ENCODE measurements at places on chromosomes 11 and 22. TPM values are rescaled to one million over a fixed set of nuclear protein-coding genes. Genes with fewer than 3 reads are reported as not detected.

PLAAT5 gene
- polyA plus RNA-seq: 1.2 TPM

ZNF214 gene
- 0.46 TPM for polyA plus RNA-seq

GRCh38 chr22:21712751-21713427, 22.7 kb downstream of the YPEL1 start:
- no peak for DNase-seq

DNA sequence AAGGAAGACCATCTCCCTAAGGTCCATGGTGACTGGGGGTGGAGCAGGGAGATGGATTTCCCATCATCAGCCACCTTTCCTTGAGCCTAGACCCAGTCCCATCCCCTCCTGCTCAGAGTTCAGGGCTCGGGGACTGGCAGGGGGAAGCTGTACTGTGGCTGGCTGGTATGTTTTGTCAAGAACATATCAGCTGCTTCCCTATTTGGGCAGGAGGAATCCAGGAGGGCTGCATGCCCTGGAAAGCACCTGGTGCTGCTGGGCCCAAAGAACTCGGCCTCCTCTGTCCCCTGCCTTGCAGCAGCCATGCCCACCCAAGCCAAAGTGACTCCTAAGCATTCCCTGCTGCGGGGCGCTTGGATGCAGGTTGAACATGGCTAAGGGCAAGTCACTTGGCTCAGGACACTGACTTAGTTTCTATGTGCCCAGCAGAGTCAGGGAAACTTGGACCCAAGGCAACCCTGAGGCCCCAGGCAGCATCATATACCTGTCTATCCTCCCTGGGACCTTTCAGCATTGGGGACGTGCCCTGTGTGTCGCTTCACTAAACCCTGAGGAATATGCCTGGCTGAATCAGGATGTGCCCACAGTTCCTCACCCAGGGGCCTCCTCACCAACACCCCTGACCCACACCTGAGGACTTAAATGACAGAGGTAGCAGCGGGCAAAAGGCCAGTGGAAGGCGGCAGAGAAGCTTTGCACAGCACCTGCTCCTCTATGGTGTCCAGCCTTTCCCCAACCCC, 43.1 kb downstream of the BUD13 start:
- DNase-seq: no peak

DNA sequence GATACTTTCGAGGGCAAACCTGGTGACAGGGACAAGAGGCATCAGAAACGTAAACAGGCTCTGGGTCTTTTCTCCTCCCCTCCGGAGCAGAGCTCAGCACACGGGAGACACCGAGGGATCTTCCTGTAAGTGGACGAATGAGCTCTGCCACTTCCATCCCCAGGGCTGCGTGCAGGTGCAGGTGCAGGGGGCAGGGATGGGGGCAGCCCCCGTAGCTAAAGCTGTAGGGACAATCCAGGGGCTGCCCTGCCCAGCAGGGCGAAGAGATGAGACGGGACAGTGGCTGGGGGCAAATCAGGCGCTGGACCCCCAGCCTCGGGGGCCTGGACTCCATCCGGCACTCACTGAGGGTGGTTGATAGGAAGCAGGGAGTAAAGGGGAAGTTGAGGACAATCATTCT, 505.4 kb downstream of the BRD1 start:
- no peak for DNase-seq

DNA sequence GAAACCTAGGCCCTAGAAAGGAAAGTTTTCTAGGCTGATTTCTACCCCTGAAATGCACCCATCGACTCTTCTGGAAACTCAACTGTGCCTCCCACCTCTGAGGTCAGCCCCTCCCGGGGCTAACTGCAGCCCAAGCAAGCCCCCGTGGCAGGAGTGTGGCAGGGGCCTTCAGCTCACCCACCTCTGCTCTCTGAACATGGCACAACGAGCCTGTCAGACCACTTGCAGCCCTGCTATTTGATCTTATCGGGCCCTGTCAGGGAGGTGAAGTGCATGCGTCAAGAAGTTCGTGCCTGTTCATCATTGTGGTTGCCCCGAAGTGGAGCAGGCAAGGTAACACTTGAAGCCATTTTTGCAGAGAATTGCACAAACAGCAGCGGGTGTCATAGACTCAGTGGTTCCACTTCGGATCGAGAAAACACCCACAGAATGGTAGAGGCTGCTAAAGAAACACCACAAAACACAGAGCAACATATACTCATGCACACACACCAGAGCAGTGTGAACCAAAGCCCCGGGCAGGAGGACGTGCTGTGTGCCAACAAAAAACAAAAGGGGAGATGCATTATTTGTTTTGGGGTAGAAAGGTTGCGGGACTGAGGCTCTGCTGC, 262.7 kb downstream of the ETS1 start:
- DNase-seq: no peak

GRCh38 chr22:35842954-35843353, 125.3 kb downstream of the APOL5 start:
- DNase-seq: no peak

DNA sequence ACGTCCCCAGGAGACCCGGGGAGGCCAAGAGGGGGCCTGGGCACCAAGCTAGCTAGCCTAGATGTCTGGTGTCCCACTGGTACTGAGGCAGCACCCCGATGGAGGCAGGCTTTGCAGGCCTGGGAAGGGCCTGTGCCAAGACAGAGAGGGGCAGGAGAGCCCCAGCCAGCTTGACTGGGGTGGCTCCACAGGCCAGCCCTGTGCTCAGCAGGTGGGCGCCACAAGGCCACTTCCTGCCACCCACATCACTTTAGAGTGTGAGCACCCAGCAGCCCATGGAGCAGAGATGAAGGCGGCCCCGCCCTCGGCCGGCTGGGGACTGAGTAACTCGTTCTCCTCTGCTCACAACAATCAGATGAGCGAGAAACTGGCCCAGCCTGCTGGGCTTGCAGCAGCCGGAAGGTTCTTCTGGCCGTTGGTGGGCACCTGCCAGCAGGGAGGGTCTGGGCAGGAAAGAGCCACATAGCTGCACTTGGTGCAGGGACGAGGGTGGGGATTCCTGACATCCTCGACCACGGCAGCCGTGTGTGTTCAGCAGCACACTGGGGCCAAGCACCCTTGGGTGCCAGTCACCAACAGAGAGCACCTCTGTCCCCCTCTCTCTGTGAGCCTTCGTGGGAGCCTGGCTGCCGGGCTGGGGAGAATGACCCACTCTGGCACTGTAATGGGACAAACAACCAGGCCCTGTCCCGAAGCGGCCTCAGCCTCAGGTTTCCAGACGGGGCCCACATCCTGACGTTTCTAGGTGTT, 7.6 kb downstream of the OSBPL5 start:
- DNase-seq: peak; percentile 64

DNA sequence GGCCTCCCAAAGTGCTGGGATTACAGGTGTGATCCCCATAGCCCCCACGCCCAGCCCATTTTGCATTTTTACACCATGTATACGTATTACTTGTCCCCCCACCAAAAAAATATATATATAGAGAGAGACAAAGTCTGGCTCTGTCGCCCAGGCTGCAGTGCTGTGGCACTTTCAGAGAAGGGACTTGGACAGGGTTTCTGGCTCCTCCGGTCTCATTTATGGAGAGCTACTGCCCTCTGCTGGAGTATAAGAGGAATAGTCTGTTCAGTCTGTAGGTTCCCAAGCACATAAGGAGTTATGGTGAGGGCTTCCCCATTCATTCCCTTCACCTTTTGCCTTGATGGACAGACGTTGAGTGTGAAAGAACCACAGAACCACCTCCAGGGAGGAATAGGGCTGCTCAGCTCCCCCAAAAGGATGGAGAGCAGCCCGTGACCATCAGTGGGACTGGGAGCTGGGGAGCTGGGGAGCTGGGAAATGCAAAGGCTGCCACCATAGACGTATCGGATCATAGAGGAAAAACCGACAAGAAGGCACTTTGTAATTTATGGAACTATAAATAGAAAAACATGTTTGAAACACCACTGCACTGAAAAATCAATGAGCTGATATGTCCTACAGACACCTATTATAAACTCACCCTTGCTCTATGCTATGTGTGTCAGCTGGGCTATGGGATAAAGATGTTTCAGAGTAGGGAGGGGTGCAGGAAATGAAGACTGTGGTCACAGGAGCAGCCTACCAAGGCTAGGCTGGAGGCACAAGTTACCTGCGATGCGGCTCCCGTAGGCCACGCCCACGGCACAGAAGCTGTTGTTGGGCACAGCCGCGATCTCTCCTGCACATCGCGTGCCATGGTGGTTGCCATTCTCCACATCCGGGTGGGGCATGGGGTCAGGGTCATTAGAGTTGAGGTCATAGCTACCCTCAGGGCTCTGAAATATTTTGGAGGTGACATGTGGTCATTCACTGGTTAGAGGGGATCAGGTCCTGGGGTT, 5.2 kb downstream of the PCSK7 start:
- DNase-seq: peak; percentile 81

DNA sequence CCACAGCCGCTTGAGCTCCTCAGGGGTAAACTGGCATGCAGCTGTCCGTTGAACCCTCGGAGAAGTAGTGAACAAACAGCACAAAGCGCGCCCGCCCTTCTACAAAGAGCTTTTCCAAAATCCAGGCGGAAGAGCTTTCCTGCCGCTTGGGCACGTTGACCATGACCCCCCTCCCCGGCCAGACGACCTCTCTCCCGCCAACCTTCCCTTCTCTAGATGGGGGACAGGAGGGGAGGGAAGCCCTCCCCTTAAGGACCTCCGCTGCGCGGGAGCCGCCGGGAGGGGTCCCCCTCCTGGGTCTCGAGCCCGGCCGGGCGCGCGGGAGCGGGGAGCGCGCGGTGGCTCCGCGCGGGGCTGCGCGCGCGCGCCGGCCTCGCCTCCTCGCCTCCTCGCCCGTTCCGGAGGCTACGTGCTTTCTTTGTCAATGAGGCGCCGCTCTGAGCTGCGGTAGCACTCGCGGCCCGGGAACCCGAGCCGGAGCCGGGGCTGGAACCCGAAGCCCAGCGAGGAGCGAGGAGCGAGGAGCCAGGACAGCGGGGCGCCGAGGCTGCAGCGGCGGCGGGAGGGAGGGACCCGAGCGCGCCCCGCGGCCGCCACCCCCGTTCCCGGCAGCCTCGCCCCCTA, 118.6 kb downstream of the HIPK3 start:
- DNase-seq: no peak

DNA sequence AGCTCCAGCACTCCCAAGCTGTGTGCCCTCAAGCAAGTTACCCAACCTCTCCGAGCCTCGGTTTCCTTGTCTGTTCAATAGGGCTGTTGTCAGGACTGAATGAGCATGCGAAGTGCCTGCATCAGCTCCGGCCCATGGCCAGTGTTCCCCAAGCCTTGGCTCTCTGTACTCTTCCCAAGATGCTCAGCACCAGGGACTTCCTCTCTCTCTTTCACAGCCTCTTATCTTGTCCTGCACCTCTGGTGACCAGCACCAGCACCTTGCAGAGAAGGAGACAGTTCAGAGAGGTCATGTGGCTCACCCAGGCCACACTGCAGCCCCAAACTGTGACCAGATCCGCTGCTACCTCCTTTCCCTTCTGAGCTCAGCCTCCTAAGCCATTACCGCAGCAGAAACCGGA, 120.3 kb upstream of the ANO1 start:
- no peak for DNase-seq
